ENCODE measurements at places on chromosomes 3 and 15. TPM values are rescaled to one million over a fixed set of nuclear protein-coding genes. Genes with fewer than 3 reads are reported as not detected.

GRCh38 chr3:54056521-54056920 is 65.8 kb upstream of the CACNA2D3 start:
- DNase-seq, result no peak

DNA sequence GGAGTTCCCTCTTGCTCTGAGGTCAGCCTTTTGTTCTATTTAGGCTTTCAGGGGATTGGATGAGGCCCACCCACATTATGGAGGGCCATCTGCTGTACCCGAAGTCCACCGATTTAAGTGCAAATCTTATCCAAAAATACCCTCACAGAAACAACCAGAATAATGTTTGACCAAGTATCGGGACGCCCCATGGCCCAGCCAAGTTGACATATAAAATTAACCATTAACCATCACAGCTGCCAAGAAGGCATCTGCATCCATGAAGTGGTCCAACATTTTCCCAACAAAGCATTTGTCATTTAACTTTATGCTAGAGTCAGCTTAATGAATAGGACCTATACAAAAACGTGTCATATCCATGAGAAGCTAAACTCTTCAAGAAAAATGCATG is 46.2 kb upstream of the TBC1D23 start:
- DNase-seq, result no peak

- peak; percentile 91 for DNase-seq
Measured at GRCh38 chr3:122890077-122890719, 95.3 kb downstream of the SLC49A4 start.

DNA sequence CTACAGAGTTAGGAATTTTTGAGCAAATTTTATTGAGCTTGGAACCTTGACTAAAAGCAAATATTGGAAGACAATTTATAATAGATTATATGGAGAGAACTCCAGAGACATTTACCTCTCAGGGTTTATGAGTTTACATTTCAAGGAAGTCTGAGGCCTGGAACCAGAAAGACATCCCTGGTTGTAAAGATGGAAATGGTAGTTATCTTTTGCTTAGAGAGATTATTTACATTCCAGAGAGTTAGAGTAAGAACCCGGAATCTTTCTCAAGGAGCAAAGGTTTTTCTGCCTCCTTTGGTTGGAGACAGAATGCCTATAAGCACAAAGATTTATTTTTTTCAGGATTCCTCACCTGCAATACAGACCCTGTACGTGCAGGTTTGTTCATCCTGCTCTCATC is 458.1 kb downstream of the TBL1XR1 start:
- no peak for DNase-seq

The WDR93 gene
- not detected for total RNA-seq

The KIF23 gene
- 57.2 TPM for total RNA-seq

The C3orf70 gene
- total RNA-seq, result 0.66 TPM
